ENCODE measurements at places on chromosomes 6 and 20.

- DNase-seq: peak; percentile 40
Observed at GRCh38 chr6:127514773-127515227, 4.3 kb downstream of the MTCL3 start.

DNA sequence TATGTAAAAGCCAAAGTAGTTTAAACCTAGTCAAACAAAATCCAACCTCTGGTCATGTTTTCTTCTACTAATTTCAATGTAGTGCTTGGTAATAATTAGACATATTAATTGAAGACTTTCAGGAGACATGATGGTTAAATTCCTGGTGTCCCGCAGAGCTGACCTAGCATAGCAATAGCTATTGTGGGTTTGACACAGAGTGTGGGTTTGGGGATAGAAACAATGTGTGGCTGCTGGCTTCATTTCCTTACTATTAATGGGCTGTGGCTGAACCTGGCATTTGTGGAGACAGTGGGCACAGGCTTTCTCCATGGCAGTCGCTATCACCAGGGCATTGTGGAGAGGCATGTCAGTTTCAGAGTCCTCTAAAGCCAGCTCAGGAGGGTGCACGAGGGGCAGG, 54.1 kb upstream of the GGTLC1 start:
- no peak for DNase-seq

DNA sequence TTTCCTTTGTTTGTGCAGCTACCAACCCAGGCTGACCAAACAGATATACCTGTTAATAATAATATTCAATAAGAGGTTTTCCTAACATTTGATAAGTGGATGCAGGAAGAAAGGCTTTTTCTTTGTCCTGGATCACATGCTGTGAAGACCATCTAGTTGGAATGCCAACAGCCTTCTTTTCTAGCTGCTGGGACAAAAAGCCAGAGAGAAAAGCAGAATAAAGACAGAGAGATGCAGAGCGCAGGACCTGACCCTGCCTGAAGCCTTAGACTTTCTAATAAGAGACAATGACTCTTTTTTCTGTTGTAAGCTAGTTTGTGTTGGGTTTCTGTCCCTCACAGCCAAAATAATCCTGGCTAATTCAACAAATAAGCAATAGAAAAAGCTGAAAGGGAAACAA, 308.2 kb downstream of the PHF3 start:
- no peak for DNase-seq

DNA sequence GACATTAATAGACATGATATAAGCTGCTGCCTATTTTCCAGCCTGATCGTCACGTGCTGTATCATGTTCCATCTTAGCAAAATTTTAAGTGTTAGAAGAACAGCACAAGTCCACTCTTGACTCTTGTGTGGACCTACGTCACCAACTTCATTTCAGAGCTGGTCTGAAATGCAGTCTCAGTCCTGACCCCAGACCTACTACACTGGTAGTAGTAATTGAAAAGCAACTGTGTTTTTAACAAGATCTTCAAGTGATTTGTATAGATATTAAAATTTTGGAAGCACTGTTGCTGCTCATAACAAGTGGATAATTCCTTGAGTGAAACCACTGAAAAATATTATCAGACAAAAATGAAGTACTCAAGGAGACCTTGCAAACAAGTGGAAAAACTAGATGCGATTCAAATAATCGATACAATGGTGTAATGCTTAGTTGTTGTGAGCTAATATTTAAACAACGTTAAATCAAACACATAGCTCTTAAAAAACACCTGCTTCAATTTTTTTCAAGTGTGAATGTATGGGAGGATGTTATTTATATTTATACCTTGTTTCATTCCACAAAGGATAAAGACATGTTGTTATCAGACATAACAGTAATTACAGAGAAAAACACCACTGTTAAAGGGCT, 110.9 kb upstream of the JAG1 start:
- no peak for DNase-seq

DNA sequence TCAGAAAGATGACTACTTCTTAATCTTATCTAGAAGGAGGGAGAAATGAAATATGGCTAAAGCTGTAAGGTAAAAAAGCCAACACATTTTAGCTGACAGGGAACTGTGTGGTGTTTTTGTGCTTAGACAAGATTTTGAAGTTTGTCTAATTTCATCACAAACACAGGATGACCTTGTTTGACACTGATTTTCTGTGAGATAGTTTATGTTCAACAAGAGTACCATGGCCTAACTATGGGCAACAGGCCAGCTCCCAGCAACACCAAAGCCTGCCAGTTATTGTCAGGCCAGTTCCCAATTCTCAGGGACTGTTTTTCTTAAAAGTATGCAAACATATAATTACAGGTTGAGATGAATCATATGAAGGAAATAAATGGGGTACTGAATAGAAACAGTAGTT, 5.5 kb upstream of the ABCF1 start:
- DNase-seq: no peak
